Muscle of arm (tissue), 14 donors: ENCODE measurements at places on chromosomes 11 and 22.
A peak's percentile ranks its signal among the peaks of the same experiment; 100 is the strongest.

- DNase-seq = peak; percentile 81
Measured at GRCh38 chr22:44080936-44081861, 57.1 kb downstream of the PARVB start.

DNA sequence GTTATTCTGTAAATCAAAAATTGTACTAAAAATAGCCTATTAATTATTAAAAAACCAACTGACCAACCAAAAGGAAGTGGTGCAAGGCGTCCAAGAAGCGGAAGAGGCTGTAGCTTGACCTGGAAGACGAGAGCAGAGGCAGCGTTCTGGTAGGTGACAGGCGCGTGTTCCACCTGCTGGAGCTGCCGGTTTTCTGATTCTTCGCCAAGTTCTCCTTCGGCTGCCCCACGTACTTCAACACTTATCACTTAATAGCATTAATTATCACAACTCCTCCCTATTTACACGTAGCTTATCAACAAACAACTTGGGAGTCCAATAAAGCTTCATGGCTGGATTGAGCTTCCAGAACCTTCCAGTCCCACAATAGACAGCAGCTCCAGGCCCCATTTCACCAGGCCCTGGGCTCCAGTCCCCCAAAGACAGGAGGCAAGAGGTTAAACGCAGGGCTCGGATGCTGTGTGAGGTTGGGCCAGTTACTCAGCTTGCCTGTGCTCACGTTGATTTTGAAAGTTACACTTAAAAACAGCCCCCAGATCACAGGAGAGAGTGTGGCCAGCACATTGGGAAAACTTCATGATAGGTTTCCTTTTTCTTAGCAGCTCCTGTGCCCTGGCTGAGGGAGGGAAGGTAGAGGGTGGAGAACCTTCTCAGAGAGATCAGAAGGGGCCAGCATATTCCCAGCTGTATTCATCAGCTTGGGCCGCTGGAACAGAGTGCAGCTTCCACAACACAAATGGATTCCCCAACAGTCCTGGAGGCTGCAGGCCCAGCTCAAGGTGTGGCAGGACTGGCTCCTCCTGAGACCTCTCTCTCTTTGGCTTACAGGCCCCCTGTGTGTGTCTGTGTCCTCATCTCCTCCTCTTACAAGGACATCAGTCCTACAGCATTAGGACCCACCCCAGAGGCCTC, 54.2 kb upstream of the FGF3 start:
- no peak for DNase-seq

DNA sequence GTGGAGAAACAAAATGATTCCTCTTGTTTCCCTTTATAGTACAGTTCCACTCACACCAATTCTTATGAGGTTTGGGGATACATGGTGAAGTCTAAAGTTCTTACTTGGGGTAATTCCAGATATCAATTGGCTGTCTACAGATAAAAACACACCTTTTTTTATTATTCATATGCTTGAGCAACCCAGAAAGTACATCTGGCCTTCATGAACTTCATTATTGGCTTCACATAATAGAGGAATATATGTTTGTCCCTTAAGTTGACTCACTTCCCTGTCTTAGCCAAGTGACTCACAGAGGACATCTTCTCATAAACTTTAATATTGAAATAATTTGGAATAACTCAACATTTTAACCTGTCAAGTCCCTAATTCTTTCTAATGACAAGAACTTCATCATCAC, 36.3 kb upstream of the SOX6 start:
- DNase-seq = no peak

DNA sequence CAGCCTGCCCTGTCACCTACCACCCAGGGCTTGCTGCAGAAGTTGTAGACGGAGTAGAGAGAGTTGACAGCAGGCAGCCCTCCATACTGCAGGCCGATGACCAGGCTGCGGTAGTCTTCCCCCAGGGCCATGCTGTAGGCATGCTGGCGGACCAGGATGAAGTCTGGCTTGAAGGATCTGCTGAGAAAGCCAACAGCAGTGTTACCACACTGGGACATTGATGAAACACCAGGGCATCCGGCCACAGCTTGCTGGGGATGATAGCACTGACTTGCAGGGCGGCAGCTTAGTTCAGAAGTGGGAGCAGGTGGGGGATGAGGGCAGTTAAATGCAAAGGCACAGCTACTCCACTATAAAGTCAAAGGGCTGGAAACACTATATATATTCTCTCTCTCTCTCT, 67.4 kb downstream of the TIMP3 start:
- DNase-seq = no peak

- no peak for DNase-seq
Measured at GRCh38 chr11:7591987-7592386, 78.2 kb downstream of the PPFIBP2 start.

- no peak for DNase-seq
Measured at GRCh38 chr22:49935561-49935960, 17.1 kb downstream of the CRELD2 start.
